Heart right ventricle (tissue), 16 donors: ENCODE measurements at places on chromosomes 3 and 15. TPM values are rescaled to one million over a fixed set of nuclear protein-coding genes. Genes with fewer than 3 reads are reported as not detected.

KCNAB1 gene
- 3.6 TPM for total RNA-seq

CLDN18 gene
- total RNA-seq = not detected

WNT5A gene
- 3.6 TPM for total RNA-seq

GRCh38 chr3:33758864-33759263 is 39.6 kb upstream of the PDCD6IP start:
- H3K4me3 ChIP-seq = no peak overlapping the region
- no peak for DNase-seq
- no peaks in the 10 kb centered on the region for H3K4me1 ChIP-seq
- no peaks in the 10 kb centered on the region for H3K36me3 ChIP-seq
- no peaks in the 10 kb centered on the region for H3K27me3 ChIP-seq

- H3K27ac ChIP-seq = no peak overlapping the region
- DNase-seq = no peak
- H3K4me3 ChIP-seq = no peak overlapping the region
Measured at GRCh38 chr3:179809639-179810038, 156.8 kb downstream of the USP13 start.

DNA sequence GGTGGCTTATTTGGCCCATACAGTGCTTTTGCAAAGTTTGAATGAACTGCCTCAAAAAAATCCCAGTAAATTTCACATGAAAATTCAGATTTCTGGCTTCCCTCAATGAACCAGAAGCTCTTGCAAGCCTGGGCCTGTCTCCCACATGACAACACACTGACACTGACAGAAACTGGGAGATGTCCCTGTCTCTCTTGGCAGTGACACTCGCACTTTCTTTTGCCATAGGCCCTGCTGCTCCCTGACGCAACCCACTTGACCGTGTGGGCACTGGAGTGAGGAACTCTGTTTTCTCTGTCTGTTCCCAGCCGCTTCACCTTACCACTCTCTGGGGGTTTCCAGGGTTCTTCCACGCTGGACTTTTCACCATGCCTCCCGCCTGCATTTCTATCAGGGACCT is 524.5 kb downstream of the SHQ1 start:
- peaks cover 21% of the 10 kb centered on the region for H3K4me1 ChIP-seq
- no peak overlapping the region for H3K27ac ChIP-seq
- H3K4me3 ChIP-seq = no peak overlapping the region
- DNase-seq = no peak

GRCh38 chr3:156665291-156665690 is 9.1 kb upstream of the TIPARP start:
- H3K4me3 ChIP-seq = no peak overlapping the region
- no peaks in the 10 kb centered on the region for H3K27me3 ChIP-seq
- H3K27ac ChIP-seq = no peak overlapping the region
- no peaks in the 10 kb centered on the region for H3K36me3 ChIP-seq
- H3K4me1 ChIP-seq = no peaks in the 10 kb centered on the region
- DNase-seq = no peak
